ENCODE measurements at places on chromosomes 3 and 15.

DNA sequence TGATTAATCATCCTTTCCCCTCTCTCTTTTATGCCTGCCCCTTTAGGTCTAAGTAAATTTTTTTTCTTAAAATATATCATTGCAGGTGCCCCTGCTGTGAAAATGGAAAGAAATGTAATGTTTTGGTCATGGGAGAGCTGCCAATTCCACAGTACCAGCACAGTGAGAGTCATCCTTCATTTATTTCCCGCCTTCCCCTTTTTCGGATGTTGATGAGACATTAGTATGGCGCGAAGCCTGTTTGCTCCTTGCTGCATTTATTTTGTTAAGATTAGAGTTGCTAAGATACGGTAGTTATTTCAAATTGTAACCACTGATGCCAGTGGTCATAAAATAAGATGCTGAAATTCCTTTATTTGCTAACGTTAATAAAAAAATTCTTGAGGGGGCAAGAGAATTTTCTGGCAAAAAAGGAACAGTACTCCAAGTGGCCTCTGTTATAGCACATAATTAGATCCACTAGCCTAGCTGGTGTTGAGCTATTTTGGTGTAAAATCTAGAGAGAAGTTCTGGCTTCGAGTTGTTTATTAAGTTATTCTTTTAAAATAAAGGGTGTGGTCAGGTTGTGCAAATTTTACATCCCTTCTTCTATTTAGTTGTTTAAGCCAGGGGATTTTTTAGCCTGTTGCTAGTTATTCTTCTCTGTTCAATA is 62.8 kb downstream of the MDFIC2 start:
- no peak for DNase-seq

DNA sequence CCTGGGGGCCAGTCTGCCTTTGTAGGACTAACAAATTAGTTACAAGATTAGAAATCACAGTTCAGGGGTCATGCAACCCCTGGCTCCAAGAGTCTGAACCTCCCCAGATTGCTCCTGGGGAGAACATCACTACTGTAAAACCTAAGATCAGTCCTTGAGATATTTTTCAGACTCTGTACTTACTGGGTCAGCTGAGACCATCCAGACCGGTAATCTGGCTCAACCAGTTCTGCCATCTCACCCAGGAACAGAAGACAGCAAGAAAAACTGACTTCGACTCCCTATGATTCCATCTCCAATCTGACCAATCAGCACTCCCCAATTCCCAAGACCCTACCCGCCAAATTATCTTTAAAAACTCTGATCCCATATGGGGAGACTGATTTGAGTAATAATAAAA is 47.5 kb downstream of the NMD3 start:
- DNase-seq: no peak

DNA sequence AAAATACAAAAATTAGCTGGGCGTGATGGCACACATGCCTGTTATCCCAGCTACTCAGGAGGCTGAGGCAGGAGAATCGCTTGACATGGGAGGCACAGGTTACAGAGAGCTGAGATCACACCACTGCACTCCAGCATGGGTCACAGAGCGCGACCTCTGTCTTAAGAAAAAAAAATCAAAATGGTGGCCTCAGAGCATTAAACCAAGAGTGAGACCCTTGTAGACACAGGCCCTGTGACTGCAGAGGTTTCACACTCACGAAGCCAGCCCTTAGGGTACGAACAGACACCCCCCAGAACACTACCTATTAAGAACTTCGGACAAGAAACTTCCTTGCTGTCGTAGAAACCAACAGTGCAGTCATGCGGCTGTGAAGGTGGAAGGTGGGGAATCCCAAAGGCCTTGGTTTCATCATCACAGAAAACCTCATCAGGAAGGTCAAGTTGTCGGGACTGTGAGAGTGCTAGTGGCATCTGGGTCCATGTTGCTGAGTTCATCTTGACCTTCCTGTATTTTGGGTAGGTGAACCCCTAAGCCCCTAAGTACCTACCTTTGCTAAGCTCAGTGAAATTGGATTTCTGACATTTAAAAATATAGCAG is 4.8 kb upstream of the PDE8A start:
- DNase-seq: no peak

GRCh38 chr15:101162701-101163483 is 89.0 kb downstream of the CHSY1 start:
- DNase-seq: no peak

DNA sequence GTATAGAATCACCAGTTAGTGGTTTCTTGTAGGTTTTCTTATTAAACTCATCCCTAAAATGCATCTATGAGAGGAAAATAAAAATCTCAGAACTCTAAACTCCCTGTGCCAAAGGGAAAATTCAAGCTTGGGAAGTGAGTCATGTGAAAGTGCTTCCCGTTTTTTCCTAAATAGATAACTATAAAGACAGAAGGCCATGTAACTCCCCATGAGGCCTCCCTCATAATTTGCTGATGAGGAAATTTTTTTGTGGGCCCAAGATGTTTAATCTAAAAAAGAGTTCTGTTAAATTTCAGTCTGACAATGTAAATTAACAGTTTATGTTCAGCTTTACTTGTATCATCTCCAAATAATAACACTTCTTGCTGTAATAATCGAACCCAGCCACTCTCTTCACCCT is 1273.9 kb downstream of the OTOL1 start:
- DNase-seq: no peak

GRCh38 chr15:66049353-66049752 is 180.1 kb downstream of the RAB11A start:
- DNase-seq: no peak
